ENCODE measurements at places on chromosomes 1 and 21. TPM values are rescaled to one million over a fixed set of nuclear protein-coding genes. Genes with fewer than 3 reads are reported as not detected.

Gene PTPN14
- 25.3 TPM for total RNA-seq

Gene ENAH
- total RNA-seq, result 41.0 TPM

Gene DCST1
- total RNA-seq, result 0.32 TPM

Gene BGLAP
- 0.28 TPM for total RNA-seq

Gene TMEM240
- total RNA-seq, result not detected

Gene ST6GALNAC5
- total RNA-seq, result 0.96 TPM

Gene ACOT11
- 16.1 TPM for total RNA-seq

DNA sequence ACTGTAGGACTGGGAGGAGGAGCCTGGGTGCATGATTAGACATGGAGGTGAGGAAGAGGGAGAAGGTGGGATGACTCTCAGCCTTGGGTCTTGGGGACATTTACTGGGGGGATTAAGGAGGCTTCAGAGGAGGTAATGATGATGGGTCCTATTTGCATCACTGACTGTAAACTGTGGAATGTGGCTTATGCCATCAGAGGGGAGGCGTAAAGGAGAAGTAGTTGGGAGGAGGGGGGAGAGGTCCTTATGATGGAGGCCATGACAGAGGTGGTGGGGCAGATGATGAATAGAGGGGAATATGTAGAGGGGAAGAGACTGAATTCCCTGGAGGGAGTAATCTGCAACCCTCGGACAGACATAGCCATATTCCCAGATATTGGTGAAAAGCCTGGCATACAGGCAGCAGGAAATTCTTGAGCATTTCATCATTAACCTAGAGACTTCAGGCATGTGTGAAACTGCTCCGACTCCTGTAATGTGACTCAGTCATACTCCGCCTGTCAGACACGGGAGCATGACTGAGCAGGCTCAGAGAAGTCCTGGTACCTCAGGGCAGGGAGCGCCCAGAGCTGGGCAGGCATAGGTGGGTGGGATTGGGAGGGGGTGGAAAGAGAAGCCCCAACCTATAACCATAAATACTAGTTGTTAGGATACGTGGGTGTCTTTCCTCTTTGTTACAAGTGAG is 8.0 kb upstream of the LCE5A start:
- peak; percentile 89 for ATAC-seq

DNA sequence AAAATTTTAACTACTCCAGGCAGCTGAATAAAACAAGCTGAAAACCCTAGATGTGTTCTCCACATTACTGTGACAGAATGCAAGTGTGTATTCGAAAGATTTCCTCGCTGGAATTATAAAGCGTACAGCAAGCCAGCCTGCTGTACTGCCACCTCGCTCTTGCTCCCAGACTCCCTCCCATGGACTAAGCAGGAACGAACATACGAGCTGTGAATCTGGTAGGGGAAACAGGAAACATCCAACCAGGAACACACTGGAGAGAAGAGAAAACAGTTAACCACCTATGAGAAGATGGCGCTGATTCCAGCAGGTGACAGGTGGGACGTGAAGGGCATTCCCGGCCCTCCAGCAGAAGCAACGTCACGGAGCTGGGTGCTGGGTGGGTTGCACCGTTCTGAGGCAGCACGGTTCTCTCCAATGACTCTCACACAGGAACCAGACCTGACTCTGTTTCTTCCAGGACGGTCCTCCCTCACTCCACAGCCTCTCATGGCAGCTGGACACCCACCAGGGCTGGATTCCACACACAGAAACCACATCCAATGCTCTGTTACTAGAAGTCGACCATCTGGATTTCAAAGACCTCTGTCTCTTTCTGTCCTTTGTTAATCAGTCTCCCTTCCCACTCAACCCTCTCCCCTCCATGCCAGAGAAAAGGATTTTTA is 219.2 kb downstream of the RERE start:
- no peak for ATAC-seq

DNA sequence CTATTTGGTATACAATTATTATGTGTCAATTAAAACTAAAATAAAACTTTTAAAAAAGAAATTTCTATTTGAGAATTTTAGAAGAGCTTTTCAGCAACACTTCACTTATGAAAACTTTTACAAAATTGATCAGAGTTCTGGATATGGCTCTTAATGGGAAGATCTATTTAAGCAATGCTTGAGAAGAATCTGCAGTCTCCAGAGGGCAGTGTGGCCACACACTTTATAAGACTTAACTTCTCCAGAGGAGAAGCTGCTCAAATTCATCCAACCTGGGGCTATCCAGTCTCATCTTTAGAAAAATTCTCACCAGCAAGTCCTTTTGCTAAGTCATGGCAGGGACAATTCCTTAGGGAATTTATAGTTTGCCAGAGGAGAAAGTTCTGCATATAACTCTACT is 25.2 kb upstream of the AGO1 start:
- no peak for ATAC-seq

- ATAC-seq, result no peak
Observed at GRCh38 chr1:56266359-56266758, 313.0 kb downstream of the PLPP3 start.

DNA sequence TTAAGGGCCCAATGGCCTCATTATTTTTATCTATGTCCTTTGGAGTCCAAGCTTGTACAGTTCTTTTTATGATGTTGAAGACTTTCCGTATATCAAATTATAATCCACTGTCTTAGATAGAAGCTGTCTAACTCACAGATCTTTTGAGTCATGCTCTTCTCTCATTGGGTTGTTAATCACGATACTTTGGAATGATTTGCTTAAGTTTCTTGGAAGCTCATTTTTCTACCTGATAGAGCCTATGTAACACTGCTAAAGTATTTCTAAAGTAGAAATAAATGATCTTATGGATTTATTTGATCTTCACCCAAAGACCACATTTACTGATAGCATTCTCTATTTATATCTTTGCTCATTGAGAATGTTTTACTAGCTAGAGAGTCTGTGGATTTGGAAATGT is 1554.1 kb downstream of the PLA2G4A start:
- ATAC-seq, result no peak

DNA sequence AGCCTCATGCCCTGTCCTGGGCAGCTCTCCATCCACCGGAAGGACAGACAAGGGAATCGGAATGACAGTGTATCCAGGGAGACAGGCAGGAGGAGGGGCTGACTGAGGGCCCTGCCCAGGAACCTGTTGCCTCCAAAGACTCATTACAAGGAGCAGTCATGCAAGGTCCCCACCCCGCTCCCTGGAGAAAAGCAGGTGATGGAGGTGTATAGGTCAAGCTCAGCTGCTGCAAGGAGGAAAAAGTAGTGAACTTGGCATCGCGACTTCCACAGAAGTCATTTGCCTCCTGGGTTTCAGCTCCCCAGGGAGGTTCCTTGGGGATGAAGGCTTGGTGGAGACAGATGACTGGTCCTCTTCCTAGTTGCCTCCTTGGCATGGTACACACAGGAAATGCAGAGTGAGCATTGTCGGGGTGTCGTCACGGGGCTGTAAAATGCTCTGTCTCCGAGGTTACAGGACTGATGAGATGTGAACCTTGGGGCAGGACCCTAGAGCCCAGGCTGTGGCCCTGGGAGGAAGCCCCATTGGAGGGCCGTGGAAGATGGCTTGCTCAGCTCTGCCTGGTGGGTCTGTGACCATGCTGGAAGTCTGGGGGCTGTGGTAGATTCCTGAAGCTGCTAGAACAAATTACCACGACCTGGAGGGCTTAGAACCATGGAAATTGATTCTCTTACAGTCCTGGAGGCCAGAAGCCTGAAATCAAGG is 219.6 kb upstream of the C1orf174 start:
- ATAC-seq, result peak; percentile 28

DNA sequence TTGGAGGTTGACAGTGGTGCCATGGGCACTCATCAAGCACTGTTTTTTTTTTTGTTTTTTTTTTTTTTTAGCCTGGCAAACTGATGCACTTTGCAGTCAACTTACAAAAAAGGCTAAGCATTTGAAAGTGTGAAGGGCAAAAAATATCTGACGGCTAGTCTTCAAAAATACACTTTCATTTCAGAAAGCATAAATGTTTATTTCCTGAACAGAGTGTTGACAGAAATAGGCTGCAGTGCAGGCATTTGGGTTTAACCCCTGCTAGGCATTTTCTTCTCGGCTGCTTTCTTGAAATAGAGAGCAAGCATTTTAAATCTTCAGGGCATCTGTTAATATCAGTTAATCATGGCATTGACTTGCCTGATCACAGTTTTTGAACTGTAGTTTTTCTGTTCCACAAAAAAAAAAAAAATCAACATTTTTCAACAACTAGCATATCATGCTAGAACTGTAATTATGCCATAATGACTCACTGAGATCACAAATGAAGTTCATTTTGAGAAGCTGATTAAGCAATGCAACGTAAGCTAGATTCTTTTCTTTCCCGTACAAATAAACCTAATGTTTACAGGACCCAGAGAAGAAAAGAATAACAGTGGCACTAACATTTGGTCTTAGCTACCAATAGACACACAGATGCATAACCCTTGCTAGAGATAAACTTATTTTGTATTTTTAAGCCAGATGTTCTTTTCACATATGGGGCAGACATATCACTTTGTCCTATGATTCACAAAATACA is 100.4 kb upstream of the USH2A start:
- no peak for ATAC-seq

- peak; percentile 61 for ATAC-seq
Observed at GRCh38 chr1:152654110-152654509, 9.1 kb upstream of the LCE2D start.

DNA sequence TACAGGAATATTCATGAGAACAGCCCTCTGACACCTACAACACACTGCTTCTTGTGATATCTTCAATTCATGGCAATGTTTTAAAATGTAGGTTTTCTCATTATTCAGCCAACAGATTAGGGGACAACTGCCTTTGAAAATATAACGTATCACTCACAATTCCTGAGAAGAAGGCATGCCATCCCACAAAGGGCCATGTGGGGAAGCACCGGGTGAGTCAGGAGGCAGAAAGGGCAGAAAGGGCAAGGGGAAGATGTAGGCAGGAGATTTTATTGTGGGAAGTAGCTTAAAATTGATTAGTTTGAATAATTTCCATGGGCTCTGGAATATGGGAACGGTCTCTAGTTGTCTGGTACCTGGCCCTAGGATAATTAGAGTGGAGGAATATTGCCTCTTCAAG is 165.7 kb downstream of the HHIPL2 start:
- no peak for ATAC-seq

GRCh38 chr1:7587773-7588456 is 183.2 kb upstream of the VAMP3 start:
- ATAC-seq, result no peak

Measured in esophagus mucosa (tissue), 1 donor.